ENCODE measurements at places on chromosomes 13 and 19.

- no peak for DNase-seq
Observed at GRCh38 chr19:16862826-16863415, 25.9 kb upstream of the F2RL3 start.

- DNase-seq: no peak
Observed at GRCh38 chr13:80962173-80962572, 621.2 kb upstream of the SPRY2 start.

- peak; percentile 65 for DNase-seq
Observed at GRCh38 chr13:41060082-41060723, 1.1 kb upstream of the WBP4 start.

GRCh38 chr13:32261567-32261966 lies 53.6 kb downstream of the ZAR1L start:
- no peak for DNase-seq

GRCh38 chr19:46887240-46887782 lies 26.5 kb downstream of the ARHGAP35 start:
- no peak for DNase-seq

GRCh38 chr13:76720821-76721220 lies 165.4 kb downstream of the KCTD12 start:
- no peak for DNase-seq

DNA sequence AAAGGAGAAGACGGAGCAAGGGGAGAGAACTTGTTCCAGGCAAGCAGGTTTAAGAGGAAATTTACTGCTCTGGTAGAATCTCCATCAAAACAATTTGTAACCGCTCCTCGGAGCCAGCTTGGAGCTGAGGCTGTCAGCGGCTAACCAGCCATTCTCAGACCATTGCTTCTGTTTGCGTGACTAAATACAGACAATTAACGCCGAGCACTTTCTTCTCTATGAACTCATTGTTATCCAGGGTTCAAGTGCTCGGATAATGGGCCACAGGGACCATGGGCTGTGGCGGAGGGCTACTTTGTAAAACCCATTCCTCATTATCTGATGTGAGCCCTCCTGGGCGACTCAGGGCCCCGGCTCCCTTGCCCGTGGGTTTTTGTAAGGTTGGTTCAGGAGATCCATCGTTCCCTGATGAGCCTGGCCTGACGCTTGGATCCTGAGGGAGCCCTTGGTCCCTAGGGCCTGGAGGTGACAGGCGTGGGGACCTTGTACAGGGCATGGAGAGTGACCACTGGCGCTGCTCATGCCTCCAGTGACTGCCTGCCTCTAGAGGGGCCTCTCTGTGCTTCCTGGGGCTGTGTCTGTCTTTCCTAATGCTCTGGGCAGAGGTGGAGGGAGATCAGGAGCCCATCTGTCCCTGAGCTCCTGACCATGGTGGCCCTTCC lies 61.5 kb upstream of the ZNF536 start:
- DNase-seq: no peak

- no peak for DNase-seq
Observed at GRCh38 chr19:10514211-10515145, 2.8 kb downstream of the S1PR5 start.

GRCh38 chr13:42720113-42720857 lies 61.1 kb upstream of the FAM216B start:
- DNase-seq: no peak

- no peak for DNase-seq
Observed at GRCh38 chr13:83906240-83906820, 24.1 kb upstream of the SLITRK1 start.

DNA sequence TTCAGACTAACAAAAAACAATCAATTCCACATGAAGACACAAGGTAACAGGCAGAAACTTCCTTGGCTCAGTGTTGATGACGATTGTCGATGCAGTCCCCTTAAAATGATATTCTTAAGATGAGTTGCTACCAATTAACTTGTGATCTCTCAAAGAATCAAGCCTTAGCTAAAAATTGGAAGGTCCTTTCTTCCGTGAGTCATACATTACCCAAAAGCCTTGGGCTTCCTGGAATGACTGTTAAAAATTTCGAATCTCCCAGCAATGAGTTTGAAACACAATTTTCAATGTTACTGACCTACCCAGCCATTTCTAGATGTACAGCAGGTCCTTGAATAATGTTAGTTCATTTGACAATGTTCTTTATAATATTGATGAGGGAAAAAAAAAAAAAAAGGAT lies 28.0 kb upstream of the RB1 start:
- DNase-seq: no peak

- DNase-seq: no peak
Observed at GRCh38 chr13:113065406-113066141, 40.0 kb upstream of the F7 start.

- DNase-seq: no peak
Observed at GRCh38 chr13:83508771-83509301, 373.4 kb downstream of the SLITRK1 start.

DNA sequence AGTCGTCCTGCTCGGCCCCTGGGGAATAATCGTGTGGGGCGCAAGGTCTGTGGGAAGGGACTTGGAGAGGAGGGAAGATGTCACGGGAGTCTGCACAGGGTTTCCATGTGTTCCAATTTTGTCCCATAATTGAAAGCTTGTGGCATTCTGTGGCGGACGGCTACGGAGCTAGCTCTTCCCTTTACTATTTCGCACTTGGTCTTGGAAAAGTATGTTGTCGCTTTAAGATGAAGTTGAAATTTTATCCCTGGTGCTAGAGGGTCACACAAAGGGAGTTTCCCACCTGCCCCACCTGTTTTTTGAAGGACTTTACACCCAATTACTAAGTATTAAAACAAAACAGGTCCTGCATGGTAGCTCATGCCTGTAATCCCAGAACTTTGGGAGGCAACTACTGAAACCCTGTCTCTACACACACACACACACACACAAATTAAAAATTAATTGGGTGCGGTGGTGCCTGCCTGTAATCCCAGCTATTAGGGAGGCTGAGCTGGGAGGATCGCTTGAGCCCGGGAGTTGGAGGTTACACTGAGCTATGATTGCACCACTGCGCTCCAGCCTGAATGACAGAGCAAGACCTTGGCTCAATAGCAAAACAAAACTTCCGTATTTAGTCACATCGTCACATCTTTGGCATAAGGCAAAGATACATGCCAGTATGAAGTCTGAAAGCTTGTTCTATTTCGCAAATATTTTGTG lies 967 bp upstream of the TPT1 start:
- no peak for DNase-seq

DNA sequence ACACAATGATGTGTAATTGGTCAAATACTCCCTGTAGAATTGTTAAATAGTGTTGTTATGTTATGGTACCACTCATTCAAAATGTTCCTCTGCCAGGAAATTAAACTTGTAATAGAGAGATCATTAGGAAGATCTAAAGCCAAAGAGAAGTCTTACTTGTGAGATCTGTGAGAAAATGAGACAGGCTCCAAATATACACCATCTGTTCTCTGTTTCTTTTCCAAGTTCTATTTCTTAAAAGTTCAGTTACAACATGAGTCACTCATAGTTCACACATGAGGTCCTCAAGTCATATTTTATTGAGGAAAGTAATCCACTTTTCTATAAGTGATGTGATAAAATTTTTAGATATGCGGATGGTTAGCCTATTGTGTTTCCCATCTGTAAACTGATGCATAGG lies 1038.1 kb upstream of the PRR20A start:
- DNase-seq: no peak
